ENCODE measurements at places on chromosomes 11 and 22.

DNA sequence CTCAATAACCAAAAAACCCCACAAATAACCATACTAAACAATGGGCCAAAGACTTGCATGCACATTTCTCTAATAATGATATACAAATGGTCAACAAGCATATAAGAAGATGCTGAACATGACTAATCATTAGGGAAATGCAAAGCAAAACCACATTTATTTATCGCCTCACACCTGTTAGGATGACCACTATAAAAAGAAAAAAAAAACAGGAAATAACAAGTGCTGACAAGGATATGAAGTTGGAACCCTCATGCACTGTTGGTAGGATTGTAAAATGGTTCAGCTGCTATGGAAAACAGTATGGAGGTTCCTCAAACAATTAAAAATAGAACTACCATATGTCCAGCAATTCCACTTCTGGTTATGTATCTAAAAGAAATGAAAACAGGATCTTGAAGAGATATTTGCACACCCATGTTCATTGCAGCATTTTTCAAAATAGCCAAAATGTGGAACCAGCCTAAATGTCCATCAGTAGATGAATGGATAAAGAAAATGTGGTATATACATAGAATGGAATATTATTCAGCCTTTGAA, 66.2 kb downstream of the AMBRA1 start:
- no peak for DNase-seq

DNA sequence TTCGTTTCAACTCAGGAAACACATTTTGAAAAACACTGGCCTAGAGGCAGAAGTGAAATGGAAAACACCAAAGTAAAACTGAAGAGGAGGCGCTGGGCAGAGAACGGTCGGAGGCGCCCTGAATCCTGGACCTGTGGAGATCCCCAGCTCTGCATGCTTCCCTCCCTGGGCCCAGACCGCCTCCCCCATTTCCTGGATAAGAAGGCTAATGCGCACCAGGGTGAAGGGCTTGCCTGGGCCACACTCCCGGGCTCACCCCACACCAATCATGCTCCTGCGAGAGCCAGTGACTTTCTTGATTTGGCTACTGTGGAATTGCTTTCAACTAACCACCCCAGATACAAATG, 167.1 kb downstream of the CRYBB2 start:
- no peak for DNase-seq

DNA sequence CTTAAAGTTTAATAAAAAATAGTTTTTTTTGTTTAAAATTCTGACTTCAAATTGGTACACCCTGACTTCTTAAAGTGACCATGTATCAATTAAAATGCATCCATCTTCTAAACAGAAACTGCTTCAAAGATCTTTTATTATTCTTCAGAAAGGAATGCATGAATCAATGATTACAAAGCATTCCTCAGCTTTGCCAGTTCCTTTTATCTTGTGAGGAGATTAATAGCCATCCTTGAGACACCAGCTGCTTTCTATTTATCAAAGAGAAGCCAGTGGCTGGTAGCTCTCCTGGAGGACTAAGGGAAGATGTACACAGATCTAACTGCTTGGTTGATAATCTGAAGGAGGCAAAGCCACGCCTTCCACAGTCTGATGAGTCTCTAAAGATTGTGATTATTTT, 2222.5 kb downstream of the LRRC4C start:
- DNase-seq, result no peak

DNA sequence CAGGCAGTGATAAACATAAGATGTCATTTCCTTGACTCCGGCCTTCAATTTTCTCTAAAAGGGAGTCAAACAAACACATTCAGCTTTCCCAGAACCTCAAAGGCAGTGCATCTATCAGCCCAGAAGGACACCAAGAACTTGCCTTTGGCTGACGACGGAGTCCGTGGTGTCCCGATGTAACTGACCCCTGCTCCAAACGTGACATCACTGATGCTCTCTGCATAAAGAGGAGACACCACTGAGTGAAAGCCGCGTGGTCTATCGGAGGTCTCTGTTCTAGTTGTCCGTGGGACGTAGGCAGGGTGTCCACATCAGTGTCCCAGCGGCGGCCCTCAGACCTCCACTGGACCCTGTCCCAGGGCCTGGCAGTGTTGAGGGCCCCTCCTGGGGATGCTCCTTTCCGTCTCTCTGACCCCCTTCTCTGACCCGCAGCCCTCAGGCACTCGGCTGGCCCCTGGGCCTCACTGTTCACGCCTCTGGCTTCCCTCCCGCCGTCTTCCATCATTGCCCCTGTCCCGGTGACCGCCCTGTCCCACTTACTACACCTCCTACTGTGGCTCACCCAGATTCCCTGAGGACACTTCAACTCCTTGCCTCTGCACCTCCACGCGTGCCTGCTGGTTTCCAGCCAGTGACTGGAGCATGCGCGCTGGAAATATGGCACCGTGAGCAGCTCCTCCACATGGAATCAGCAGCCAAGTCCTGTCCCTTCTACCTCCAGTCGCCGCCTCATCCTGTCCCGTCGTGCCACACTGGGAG, 70.4 kb downstream of the NCAPD3 start:
- no peak for DNase-seq

DNA sequence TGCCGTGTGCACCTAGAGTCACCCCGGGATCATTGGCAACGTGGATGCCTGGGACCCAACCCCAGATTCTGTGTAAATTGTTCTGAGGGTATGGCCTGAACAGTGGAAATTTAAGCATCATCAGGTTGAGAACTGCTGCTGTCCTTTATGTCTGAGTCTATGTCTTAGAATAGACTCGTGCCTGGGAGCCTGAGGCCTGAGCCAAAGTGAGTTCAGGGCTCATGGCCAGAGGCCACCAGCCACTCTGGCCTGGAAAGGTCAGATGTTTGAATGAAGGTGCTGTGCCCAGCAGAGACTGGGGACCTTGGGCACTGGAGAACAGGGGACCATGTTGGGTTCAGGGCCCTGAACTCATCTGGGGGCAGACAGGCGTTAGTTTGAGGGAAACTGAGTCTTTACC, 91.1 kb downstream of the MYO18B start:
- no peak for DNase-seq

DNA sequence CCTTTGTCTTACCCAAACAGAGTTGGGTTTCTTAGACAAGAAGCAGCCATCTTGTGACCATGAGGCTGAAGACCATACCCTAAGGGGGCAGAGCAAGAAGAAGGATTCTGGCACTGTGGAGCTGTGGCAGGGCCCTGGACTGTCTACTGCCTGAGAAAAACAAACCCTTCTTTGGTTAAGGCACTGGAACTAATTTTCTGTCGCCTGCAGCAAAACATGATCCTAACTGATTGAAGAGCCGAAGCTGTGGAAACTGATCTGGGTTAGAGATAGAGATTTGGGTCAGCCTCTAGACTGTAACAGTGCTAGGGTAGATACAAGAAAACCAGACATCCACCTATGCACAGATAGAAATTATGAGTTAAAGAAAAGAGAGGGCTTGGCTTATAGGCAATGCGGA, 11.3 kb upstream of the ACER3 start:
- no peak for DNase-seq

DNA sequence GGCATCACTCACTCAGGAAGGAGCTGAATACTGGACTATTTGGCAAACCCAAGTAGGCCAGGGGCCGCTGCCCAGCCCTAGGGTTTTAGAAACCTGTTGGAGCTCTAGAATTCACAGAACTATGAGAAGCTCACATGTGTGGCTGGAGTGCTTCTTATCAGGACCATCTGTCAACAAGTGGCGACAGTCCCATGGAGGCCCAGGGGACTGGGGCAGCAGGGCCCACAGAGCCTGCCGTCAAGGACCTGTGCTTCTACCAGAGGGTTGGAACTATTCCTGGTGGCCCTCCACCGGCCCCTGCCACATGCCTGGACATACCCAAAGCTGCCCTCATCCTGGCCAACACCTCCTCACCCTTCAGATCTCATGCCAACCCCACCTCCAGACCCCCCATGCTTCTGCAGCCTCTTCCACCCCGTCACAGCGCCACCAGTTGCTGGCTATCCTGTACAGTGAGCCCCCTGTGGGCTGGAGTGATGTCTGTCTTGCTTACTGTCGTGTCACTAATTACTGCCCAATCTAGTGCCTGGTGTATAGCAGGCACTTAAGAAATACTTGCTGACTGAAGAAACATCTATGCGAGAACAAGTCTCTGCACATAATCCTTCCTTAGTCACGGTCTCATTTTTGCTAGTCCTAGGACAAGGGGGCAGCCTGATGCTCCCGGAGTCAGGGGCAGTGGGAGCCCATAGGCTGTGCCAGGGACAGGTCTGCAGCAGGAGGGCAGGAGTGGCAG, 27.2 kb upstream of the RASL10A start:
- DNase-seq, result no peak

DNA sequence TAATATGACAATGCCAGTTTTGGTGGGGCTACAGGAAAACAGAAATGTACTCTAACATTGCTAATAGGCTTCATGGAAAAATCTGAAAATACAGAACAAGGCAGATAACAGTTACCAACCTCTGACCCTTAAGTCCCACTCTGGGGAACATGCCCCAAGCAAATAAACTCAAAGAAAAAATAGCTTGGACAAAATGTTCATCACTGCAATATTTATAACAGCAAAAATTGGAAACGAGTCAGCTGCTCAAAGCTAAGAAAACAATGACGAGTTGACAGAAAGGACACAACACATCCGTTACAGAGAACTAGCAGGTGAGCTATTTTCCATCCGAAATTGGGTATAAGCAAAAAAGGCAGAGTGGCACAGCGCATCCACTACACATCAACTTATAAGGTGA, 70.5 kb downstream of the PACSIN2 start:
- DNase-seq, result no peak

- DNase-seq, result no peak
Measured at GRCh38 chr22:49295465-49295743, 532.3 kb downstream of the BRD1 start.

DNA sequence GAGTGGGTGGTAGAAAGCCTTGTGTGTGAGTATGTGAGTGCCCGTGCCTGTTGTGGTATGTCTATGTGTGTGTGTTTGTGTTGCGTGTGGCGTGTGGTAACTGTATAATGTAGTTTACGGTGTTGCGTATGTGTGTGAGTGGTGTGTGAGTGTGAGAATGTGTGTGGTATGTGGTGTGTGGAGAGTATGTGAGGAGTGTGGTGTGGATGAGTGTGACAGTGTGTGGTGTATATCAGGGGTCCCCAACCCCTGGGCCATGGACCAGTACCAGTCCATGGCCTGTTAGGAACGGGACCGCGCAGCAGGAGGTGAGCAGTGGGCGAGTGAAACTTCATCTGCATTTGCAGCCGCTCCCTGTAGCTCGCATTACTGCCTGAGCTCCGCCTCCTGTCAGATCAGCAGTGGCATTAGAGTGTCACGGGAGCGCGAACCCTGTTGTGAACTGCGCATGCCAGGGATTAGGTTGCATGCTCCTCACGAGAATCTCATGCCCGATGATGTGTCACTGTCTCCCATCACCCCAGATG, 5.7 kb downstream of the UPK3A start:
- DNase-seq, result no peak

- no peak for DNase-seq
Measured at GRCh38 chr22:28761449-28761755, 11.1 kb upstream of the CCDC117 start.

- DNase-seq, result no peak
Measured at GRCh38 chr22:46824980-46825544, 62.6 kb downstream of the TBC1D22A start.

- DNase-seq, result no peak
Measured at GRCh38 chr11:82837650-82838049, 62.6 kb downstream of the PRCP start.

- no peak for DNase-seq
Measured at GRCh38 chr11:126544108-126545056, 188.9 kb downstream of the ST3GAL4 start.

- no peak for DNase-seq
Measured at GRCh38 chr11:114321621-114322257, 25.5 kb downstream of the NNMT start.

- DNase-seq, result no peak
Measured at GRCh38 chr22:19972652-19973550, 31.3 kb upstream of the TXNRD2 start.

GRCh38 chr22:31446767-31447166, 42.9 kb downstream of the EIF4ENIF1 start:
- no peak for DNase-seq

GRCh38 chr22:25182131-25183110, 17.2 kb upstream of the CRYBB3 start:
- no peak for DNase-seq

GRCh38 chr11:103623933-103624332, 412.5 kb upstream of the DDI1 start:
- DNase-seq, result no peak

Measured in CD4-positive, alpha-beta T cell treated with Interleukin-2 at 100 ng/mL for 4 hours (primary cell).